ENCODE measurements at places on chromosomes 3 and 15.

DNA sequence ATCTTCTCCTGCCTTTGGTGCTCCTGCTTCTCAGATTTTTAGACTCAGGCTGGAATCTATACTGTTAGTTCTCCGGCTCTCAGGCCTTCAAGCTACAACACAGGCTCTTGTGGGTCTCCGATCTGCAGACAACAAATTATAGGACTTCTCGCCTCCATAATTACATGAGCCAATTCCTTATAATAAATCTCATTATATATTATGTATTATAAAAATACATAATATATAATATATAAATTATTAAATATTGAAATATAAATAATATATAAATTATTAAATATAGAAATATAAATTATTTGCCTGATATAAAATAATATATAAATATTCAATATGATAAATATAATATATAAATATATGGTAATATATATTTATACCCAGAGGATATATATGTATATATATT lies 1214.0 kb downstream of the ROBO2 start:
- DNase-seq, result no peak

GRCh38 chr3:52406231-52406661 lies 38.7 kb downstream of the SEMA3G start:
- DNase-seq, result no peak

GRCh38 chr3:110859336-110859735 lies 212.3 kb upstream of the NECTIN3 start:
- no peak for DNase-seq

DNA sequence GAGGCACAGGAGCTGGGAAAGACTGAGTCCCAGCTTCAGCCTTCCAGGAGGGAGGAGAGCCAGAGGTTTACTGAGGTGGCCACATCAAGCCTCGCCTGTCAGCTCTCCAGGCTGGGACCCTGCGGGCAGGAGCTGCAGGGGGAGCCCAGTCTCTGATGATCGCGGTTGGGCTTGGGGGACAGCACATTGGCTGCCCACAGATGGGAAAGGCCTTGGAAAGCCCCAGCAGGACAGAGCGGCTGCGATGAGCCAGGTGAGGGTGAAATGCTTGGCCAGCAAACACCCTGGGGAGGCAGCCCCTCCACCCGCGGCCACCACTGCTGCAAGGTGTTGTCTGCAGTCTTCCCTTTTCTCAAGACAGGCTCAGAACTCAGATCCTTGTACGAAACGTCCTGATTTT lies 31.2 kb downstream of the SEC61A1 start:
- no peak for DNase-seq

DNA sequence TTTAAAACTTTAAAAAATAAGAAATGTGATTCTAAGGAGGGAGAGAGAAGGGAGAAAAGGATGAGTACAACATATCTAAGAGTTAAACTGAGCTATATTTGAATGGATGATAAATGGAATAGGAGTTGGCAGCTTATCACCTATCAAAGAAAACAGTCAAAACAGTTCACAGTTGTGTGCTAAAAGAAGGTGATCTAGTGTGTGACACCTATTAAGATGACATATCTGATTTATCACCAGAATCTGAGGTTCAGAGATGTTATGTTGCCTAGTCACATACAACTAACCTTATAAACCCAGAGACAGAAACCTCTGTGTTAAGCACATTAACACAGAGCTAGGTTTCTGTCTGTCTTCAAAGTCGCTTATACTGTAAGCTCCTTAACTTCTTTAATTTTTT lies 3.0 kb downstream of the ATP13A3 start:
- no peak for DNase-seq

GRCh38 chr3:45154641-45155147 lies 8.5 kb upstream of the CDCP1 start:
- no peak for DNase-seq

DNA sequence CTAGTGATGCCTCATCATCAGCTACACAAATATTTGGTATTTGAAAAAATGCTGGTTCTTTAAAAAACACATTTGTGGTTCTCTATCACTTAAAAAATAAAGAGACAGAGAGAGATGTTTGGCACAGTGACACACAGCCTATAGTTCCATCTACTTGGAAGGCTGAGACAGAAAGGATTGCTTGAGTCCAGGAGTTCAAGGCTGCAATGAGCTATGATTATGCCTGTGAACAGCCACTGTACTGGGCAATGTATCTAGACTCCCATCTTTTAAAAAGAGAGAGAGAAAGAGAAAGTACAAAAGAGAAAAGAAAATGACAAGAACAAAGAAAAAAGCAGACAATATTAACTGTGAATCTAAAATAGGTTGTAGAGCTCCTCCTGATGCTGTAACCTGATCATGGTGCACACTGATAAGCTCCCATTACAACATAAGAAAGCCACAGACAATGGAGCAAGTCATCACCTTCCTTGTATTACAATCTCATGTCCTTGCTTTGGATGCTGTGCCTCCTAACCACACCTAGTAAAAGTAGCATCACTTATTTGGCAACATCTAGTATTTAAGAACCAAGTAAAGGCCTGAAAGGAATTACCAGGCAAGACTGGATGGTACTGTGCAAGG lies 31.7 kb upstream of the MAP4 start:
- no peak for DNase-seq

DNA sequence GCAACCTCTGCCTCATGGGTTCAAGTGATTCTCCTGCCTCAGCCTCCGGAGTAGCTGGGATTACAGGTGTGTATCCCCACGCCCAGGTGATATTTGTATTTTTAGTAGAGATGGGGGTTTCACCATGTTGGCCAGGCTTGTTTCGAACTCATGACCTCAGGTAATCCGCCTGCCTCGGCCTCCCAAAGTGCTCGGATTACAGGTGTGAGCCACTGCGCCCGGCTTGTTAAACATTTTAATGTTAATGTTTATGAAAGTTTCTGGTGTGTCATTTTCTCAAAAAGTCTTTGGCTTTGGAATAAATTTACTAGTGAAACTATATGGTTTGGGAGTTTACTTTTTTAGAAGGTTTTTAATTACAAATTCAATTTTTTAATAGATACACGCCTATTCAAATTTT lies 698.8 kb downstream of the MECOM start:
- no peak for DNase-seq

- DNase-seq, result peak; percentile 12
These were observed 612.2 kb upstream of the GOLIM4 start for GRCh38 chr3:168707900-168708299.

All from GM12865 (cell line).